ENCODE measurements at places on chromosomes 2 and 18. TPM values are rescaled to one million over a fixed set of nuclear protein-coding genes. Genes with fewer than 3 reads are reported as not detected.

Gene MAP2
- 0.67 TPM for total RNA-seq

Gene GFPT1
- 36.0 TPM for total RNA-seq

GRCh38 chr2:56889738-56890137 lies 705.9 kb downstream of the CCDC85A start:
- no peaks in the 10 kb centered on the region for H3K36me3 ChIP-seq
- no peak for DNase-seq
- no peaks in the 10 kb centered on the region for H3K4me1 ChIP-seq
- no peaks in the 10 kb centered on the region for H3K27me3 ChIP-seq
- no peak overlapping the region for H3K27ac ChIP-seq
- H3K4me3 ChIP-seq: no peak overlapping the region

DNA sequence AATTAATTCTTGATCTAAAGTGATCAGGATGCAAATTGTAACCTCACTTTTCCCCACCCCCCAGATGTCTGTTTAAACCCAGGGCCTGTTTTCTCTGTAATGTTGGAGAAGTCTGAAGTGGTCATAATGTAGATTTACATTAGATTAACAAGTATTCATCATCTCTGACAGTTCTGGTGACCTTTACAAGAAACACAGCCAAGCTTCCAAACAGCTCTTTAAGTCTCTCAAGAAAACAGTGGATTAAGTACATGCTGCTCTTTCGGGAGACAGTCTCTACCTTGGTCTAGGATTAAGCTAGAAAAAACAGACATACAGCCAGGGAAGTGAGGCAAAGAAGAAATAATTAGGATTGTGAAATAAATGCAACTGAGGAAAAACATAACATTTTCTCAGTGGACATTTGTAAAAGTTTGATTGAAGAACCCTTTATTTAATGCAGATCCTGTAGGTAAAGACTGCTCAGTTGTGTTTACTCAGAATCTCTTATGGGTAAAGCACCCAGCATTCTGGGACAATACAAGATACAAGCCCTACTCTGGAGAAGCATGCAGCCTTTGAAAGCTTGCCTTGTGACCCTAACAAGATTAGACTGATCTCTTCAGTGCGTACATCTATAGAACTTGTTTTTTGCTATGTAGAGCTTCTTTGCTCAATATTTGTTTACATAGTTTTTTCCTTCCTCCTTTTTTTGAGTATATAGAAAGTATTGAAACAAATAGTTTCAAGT lies 203.9 kb downstream of the PHLPP1 start:
- DNase-seq: no peak
- H3K4me1 ChIP-seq: no peaks in the 10 kb centered on the region
- H3K36me3 ChIP-seq: peaks cover 2% of the 10 kb centered on the region
- H3K27ac ChIP-seq: no peak overlapping the region
- H3K27me3 ChIP-seq: no peaks in the 10 kb centered on the region

GRCh38 chr2:134269972-134270735 lies 16.3 kb downstream of the MGAT5 start:
- DNase-seq: no peak
- H3K36me3 ChIP-seq: peaks cover 22% of the 10 kb centered on the region
- H3K27ac ChIP-seq: no peak overlapping the region
- H3K27me3 ChIP-seq: no peaks in the 10 kb centered on the region
